SJCRH30 (cell line): ENCODE measurements at places on chromosomes 4 and X. TPM values are rescaled to one million over a fixed set of nuclear protein-coding genes. Genes with fewer than 3 reads are reported as not detected.

The PAGE2B gene
- not detected in 2 replicates for total RNA-seq

The TLR2 gene
- total RNA-seq, result not detected in 2 replicates

The CACNA1F gene
- total RNA-seq, result not detected in 2 replicates

The GLRA3 gene
- not detected in 2 replicates for total RNA-seq

The GPRASP2 gene
- total RNA-seq, result 7.2 and 7.4 TPM in 2 replicates

The ANOS1 gene
- not detected in 2 replicates for total RNA-seq

The ATXN3L gene
- not detected in 2 replicates for total RNA-seq

The GABRQ gene
- total RNA-seq, result 0.23 and 0.30 TPM in 2 replicates

The BEX5 gene
- not detected in 2 replicates for total RNA-seq

The SLC4A4 gene
- 0.04 and 0.05 TPM in 2 replicates for total RNA-seq

The P2RY4 gene
- 0.22 TPM in 1 of 2 replicates, not detected in the other for total RNA-seq

The VCX3B gene
- not detected in 2 replicates for total RNA-seq

The CD38 gene
- total RNA-seq, result 0.03 and 0.06 TPM in 2 replicates
